ENCODE measurements at places on chromosomes 16 and 17.
A peak's percentile ranks its signal among the peaks of the same experiment; 100 is the strongest.

- peak overlapping the region; percentile 92 for H3K4me3 ChIP-seq
- H3K27me3 ChIP-seq = peaks cover 27% of the 10 kb centered on the region
- peaks cover 12% of the 10 kb centered on the region for H3K4me1 ChIP-seq
- H3K36me3 ChIP-seq = no peaks in the 10 kb centered on the region
- H3K27ac ChIP-seq = no peak overlapping the region
Measured at GRCh38 chr17:20008242-20009051, 712 bp upstream of the SPECC1 start.

DNA sequence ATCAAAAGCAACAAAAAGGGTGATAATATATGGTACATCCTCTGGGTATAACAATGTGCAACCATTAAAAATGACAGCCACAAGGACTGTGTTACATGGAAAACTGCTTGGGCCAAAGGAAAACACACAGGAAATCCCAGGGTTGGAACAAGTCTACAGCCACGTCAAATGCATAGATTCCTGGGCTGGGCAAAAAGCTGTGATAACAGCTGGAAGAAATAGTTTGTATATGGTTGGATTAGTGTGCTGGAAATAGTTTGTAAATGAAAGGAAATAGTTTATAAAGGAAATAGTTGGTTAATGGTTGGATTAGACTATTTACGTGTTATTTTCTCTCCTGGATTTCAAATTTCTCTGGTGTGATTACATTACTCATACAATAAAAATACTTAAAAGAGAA, 2.6 kb downstream of the HSD17B2 start:
- H3K27ac ChIP-seq = no peak overlapping the region
- DNase-seq = no peak
- no peaks in the 10 kb centered on the region for H3K27me3 ChIP-seq

- no peaks in the 10 kb centered on the region for H3K4me1 ChIP-seq
- no peak overlapping the region for H3K27ac ChIP-seq
- peaks cover 5% of the 10 kb centered on the region for H3K36me3 ChIP-seq
- no peak overlapping the region for H3K4me3 ChIP-seq
- H3K27me3 ChIP-seq = no peaks in the 10 kb centered on the region
- no peak for DNase-seq
Measured at GRCh38 chr16:79647586-79647985, 47.0 kb upstream of the MAF start.

DNA sequence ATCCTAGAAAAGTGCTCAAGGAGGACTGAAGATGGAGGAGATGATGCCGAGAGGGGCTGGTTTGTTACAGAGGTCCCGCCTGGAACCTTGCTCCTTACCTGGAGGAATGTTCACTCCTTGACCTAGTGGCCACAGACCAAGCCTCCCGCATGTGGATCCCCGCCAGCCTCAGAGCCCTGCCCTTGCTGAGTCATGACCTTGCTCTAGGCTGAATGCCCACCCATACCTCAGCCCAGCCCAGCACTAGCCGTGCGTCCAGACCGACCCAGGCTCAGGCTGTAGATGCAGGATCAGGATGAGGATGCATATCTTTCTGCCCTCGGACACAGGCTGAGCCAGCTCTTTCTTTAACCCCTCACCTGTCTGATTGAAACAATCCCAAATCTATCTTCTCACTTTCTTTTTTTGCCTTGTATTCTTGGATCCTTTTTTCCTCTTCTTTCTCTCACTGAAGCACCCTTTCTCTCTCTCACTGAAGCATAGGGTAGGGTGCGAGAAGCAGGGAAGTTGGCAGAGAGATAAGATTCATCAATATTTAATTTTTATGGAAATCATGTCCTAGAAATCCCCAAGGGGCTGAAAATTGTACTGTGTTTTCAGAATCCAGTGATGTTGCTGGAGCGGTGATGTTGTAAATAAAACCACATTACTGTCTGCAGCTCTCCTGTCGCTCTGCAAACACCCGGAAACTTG, 34.9 kb downstream of the WSCD1 start:
- H3K4me3 ChIP-seq = no peak overlapping the region
- no peaks in the 10 kb centered on the region for H3K4me1 ChIP-seq
- no peaks in the 10 kb centered on the region for H3K36me3 ChIP-seq
- H3K27me3 ChIP-seq = peaks cover 2% of the 10 kb centered on the region
- H3K27ac ChIP-seq = no peak overlapping the region
- no peak for DNase-seq

- no peak for DNase-seq
- H3K27me3 ChIP-seq = no peaks in the 10 kb centered on the region
- no peaks in the 10 kb centered on the region for H3K4me1 ChIP-seq
- H3K27ac ChIP-seq = no peak overlapping the region
- no peak overlapping the region for H3K4me3 ChIP-seq
Measured at GRCh38 chr16:62208934-62209333, 172.7 kb upstream of the CDH8 start.

Data from HFFc6 (cell line).